Stimulated activated CD4-positive, alpha-beta T cell treated with anti-CD3 and anti-CD28 coated beads, Interleukin-4, amount 100 ng/mL, for 1 hour (primary cell): ENCODE measurements at places on chromosomes 13 and 19.
A peak's percentile ranks its signal among the peaks of the same experiment; 100 is the strongest.

- DNase-seq = no peak
These were observed 2.9 kb upstream of the PPP6R1 start for GRCh38 chr19:55261671-55262126.

DNA sequence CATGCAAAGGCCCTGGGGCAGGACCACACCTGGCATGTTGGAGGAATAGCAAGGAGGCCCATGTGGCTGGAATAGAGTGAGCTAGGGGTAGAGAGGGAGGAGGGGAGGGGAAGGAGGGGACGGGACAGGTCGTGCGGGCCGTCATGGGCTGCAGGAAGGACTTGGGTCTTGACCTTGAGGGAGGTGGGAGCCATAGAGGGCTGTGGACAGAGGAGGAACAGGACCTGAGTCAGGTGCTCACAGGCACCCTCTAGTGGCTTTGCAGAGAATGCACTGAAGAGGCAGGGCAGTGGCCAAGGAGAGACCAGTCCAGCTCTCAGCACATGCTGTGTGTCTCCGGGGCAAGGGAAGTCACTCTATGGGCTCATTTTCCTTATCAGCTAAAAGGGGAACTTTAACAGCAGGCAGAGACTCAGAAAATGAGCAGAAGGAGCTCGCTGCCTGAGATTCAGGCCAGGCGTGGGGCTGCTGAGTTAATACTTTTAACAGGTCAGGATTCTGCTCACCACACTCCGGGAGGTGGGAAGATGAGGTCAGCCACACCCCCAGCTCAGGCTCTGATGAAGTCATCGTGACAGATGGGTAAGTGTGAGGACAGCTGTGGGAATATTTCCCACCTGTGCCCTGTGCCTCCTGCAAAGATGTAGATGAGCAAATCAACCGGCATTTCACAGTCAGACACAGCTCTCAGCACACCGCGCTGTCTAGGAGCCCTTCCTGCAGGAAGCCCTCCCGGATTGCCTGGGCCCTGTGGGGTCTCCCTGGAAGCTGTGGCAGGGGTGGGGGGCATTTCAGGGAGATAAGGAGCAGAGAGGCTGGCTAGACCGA lies 6.0 kb upstream of the TNFAIP8L1 start:
- peak; percentile 38 for DNase-seq

DNA sequence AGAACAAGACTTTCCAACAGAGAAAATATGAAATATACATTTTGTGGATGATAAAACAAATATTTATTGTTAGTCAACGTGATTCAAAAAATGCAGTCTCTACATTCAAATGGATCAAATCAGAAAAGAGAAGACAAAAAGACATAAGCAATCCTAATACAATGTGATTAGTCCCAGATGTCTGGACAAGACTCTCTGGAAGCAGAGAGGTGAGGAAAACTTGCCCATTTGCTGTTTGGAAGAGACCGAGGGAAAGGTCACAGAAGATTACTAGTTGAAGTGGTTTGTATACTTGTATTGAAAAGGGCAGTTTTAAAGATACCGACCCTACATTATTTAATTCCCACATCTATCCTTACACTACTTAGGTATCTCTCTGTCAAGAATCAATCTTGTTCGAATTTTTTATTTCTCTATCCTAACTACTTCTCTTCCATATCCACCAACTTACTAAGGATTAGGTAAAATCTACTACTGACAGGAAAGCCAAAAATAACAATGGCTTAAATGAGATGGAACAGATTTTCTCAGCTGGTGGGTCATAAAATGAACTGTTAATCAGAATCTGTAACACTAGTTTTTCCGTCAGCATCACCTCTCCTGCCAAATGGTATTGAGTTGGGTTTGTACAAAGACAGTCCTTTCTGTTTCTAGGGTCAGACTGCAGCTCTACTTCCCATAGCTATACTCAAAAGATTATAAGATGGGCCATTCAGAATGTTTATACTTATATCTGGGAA lies 497.1 kb downstream of the DCT start:
- DNase-seq = no peak

DNA sequence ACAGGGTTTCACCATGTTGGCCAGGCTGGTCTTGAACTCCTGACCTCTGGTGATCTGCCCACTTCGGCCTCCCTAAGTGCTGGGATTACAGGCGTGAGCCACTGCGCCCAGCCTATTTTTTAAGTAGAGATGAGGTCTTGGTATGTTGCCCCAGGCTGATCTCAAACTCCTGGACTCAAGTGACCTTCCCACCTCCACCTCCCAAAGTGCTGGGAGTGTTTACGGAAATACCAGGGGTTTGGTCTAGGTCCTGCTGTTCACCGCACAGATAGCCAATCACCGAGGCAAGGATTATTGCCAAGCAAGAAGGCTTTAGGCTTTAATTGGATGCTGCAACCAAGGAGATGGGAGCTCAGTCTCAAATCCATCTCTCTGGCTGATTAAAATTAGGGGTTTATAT lies 11.6 kb downstream of the CLEC4G start:
- DNase-seq = no peak

DNA sequence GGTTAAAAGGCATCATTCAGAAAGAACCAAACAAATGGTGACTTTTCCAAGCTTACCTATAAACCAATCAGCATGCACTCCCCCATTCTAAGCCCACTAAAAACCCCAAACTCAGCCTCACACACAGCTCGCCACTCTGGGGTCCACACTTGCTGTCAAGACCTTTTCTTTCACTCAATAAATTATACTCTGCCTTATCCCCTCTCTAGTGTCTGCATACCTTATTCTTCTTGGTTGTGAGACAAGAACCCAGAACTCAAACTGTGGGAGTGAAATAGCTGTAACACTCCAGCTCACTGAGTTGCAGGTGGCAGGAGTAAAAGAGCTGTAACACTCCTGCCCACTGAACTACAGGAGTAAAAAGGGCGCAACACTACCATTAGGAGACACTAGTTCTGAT lies 559.0 kb downstream of the TBC1D4 start:
- DNase-seq = no peak

- DNase-seq = no peak
These were observed 13.8 kb downstream of the NAXD start for GRCh38 chr13:110628952-110629701.

- no peak for DNase-seq
These were observed 224.9 kb upstream of the STARD13 start for GRCh38 chr13:33510350-33510970.

DNA sequence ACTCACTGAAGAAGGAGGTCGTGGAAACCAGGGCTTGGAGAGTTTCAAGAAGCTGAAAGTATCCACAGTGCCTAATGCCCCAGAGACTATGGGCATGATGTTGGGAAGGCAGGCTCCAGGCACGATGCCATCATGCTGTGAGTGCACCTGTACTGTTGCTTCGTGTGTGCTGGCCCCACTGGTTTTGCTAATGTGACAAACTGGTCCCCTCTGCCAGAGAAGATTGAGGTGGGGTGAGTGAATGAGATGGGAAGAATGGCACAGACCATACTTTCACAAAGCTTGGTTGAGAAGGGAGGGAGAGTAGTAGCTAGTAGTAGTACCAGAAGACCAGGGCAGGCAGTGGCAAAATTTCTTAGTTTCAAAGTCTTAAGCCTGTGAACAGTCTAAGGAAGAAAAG lies 19.0 kb upstream of the POP4 start:
- DNase-seq = no peak

GRCh38 chr19:50693064-50693975 lies 26.3 kb downstream of the SHANK1 start:
- no peak for DNase-seq

DNA sequence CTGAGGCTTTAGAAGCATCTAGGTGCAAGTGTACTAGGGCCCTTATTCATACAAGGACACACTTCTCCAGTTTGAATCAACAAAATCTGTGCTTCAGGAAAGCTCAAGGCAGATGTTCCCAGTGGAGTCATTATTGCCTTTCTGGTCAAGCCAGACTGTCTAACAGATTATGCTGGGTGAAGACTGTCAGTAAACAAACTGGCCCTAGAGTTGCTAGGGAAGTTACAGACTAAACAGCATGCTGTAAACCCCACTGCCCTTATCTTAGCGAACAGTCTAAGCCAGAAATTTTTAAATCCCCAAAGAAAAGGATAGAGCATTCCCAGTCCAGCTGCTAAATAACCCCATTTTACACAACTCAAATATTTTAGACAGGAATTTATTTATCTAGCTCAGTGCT lies 1701.3 kb upstream of the PRR20A start:
- DNase-seq = no peak

DNA sequence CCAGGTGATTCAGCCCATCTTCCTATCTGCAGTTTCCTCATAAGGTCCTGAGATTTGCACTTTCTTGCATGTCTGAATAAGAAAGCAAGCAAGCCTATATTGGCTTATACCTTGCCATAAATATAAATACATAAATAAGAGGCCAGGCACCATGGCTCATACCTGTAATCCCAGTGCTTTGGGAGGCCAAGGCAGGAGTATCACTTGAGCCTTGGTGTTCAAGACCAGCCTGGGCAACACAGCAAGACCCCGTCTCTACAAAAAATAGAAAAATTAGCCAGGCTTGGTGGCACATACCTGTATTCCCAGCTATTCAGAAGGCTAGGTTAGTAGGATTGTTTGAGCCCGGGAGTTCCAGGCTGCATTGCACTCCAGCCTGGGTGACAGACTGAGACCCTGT lies 5.5 kb upstream of the GPATCH1 start:
- no peak for DNase-seq

GRCh38 chr13:75071395-75071794 lies 410.6 kb downstream of the TBC1D4 start:
- no peak for DNase-seq

- no peak for DNase-seq
These were observed 5.8 kb downstream of the BCKDHA start for GRCh38 chr19:41403181-41403970.

DNA sequence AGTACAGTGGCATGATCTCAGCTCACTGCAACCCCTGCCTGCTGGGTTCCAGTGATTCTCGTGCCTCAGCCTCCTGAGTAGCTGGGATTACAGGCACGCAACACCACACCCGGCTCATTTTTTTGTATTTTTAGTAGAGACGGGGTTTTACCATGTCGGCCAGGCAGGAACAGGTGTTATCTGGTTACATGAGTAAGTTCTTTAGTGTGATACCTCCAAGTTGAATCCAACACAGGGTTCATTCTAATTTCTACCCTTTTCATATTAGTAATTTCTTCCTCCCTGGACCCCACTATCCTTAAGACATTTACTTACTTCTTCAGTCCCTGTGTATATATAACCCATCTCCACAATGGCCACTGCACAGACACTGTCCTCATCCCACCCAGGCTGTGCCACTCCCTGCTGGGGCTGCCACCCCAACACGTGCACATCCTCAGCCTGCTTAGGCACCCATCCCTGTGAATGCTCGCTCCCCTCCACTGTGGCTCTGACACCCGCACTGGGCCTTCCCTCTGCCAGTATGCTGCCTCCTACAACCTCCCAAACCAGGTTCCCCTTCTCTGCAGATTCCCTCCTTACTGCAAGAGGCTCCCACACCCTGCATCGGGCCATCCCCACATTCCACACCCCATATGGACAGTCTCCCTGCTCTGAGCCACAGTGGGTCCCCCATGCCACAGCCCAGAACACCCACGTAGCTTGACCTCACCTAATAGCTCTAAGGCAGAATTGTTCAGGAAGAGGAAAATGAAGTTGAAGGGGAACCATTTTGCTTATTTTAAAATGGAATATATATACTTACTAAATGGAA lies 147.1 kb downstream of the TBC1D4 start:
- DNase-seq = no peak

DNA sequence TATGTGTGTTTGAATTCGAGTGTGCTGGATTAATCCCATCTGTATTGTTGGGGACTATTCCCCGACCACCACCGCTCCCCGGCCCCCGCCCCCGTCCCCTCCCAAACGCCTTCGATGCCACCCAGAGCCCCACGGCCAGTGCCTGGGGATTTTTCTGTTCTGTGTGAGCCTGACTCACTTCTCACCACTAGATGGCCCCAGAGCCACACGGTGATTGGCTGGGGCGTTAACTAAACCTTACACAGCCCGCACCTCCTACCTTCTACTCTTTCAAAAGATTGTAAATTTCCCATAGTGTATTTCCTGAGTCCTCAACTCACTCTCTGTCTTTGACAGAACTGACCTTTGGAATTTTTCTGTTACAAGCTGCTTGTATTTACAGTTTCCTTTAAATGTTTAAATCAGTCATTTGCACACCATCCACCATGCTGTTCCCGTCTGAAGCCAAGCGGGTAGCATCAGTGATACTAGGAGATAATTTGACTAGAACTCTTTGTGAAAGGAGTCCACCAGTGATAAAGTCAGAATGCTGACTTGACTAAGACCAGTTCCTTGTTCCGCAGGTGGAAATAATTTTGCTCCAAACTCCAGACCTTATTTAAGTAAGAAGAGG lies 61.4 kb downstream of the RFX2 start:
- peak; percentile 76 for DNase-seq

- no peak for DNase-seq
These were observed 577.3 kb upstream of the GPC6 start for GRCh38 chr13:92649140-92649813.

- no peak for DNase-seq
These were observed 15.5 kb downstream of the PGLS start for GRCh38 chr19:17526922-17527321.

GRCh38 chr13:50686551-50686950 lies 156.9 kb downstream of the DLEU7 start:
- no peak for DNase-seq

GRCh38 chr13:26247608-26248007 lies 6.3 kb upstream of the CDK8 start:
- no peak for DNase-seq

- DNase-seq = no peak
These were observed 152.6 kb downstream of the KLF12 start for GRCh38 chr13:73981595-73981994.

GRCh38 chr19:1492474-1493006 lies 1.6 kb downstream of the REEP6 start:
- no peak for DNase-seq

DNA sequence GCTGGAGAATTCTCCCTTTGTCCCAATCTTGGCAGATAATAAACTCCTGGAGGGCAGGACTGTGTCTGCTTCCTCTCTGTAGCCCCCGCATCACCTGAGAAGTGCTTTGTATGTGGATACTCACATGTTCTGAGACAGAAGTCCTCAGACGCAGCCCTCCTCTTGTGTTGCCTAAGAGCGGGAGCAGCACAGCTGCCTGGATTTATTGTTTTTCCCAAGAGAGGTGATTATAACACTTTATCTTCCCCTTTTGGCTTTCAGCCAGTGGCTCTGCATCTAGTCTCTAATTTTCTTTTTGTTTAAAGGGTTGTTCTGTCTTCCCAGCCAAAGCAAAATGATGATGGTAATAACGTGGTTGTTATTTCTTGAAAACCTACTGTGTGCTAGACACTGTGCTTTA lies 36.1 kb downstream of the OLFM4 start:
- DNase-seq = no peak

- peak; percentile 27 for DNase-seq
These were observed 4.3 kb downstream of the BBC3 start for GRCh38 chr19:47226426-47227351.

- DNase-seq = no peak
These were observed 23.1 kb upstream of the TSHZ3 start for GRCh38 chr19:31372246-31372781.

GRCh38 chr13:25200783-25201182 lies 28.7 kb upstream of the AMER2 start:
- no peak for DNase-seq

GRCh38 chr19:46847528-46847927 lies 3.1 kb downstream of the AP2S1 start:
- no peak for DNase-seq

GRCh38 chr19:1264801-1265614 lies 4.1 kb upstream of the CIRBP start:
- no peak for DNase-seq
